Glutamatergic neuron (in vitro differentiated cells): ENCODE measurements at places on chromosomes 13 and 19.

DNA sequence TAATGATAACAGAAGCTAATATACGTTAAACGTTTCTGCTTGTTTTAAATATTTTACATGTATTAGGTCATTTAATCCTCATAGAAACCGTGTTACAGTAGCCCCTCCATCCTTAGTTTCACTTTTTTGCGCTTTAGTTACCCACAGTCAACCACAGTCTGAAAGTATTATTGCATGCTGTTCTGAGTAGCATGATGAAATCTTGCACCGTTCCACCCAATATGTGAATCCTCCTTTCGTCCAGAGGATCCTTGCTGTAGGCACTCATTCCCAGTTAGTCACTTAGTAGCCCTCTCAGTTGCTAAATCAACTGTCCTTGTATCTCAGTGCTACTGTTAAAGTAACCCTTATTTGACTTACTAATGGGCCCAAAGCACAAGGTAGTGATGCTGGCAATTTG, 257.8 kb downstream of the ENOX1 start:
- DNase-seq: no peak

DNA sequence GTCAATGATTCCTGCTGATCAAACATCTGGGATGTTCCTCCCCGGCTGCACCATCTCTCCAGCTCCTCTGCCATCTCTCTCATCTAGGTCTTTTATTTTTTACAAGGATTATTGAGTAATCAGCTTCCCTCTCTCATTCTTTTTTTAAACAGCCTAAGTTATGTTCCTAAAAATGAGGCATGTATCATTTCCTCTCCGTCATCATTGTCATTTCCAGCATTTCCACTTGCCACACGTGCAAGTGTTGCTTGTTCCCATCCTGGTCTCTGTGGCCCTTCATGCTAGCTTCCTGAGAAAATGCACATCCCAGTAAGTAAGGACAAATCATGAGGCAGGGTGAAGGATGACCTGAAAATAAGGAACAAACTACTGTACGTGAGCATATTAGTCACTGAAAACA, 102.7 kb upstream of the POSTN start:
- no peak for DNase-seq

DNA sequence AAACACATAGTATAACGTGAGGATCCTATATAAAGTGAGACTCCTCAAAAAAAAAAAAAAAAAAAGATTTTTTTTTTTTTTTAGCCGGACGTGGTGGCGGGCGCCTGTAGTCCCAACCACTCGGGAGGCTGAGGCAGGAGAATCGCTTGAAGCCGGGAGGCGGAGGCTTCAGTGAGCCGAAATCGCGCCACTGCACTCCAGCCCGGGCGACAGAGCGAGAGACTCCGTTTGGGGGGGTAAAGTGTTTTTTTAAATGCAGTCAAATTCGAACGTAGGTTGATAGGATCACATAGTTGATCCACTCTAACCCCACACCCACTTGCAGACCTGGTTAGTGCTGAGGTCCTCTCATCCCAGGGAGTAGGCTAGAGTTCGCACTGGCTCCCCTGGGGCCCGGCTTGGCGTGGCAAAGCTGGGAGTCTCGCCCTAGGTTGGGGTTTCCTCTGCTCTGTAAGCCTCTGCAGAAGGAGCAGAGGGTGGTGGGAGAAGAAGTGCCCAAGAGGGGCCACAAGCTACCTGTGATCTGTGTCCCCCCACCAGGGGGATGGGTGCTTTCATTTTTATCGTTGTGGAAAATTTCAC, 6.5 kb downstream of the RNF225 start:
- no peak for DNase-seq

DNA sequence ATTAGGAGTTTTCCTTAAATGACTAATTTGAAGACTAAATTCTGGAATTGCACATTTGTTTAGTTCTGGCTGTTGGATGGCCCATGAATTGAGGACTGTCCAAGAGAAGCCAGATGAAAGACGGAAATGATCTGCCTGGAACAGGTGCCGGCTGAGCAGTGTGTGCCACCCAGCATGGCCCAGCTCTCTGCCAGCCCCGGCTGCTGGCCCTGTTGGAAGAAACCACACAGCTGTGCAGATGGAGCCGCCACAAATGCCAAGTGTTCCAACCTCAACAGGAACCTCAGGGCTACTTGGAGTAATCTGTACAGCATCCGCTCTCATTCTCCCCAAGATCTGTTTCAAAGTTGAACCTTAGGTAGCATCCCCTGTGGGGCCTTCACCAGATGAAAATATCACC, 67.0 kb upstream of the STARD13 start:
- no peak for DNase-seq

DNA sequence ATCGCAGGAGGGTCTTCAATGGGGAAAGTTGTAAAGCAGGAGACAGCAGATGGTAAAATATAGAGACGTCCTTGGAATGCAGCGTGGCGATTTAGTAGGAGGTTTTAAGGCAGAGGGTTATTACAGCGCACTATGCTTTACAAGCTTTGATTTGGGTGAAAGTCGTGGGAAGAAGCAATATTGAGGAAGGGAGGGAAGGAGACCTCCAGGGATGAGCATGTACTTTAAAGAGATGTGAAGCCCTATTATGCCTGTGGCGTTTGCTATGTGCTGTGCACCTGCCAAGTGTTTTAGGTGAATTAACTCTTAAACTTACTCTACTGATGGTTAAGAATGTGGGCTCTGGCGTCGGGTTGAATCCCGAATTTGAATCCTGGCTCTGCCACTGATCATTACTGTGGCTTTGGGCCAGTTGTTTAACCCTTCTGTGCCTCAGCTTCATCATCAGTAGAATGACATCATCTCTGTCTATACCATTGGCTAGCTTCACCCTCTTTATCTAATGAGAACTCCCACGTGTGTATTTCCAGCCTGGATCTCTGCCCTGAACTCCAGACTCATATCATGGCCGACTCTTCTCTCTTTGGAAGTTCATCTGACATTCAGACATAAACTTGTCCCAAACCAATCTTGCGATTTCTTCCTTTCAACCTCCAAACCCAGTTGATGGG, 583 bp downstream of the CCDC61 start:
- no peak for DNase-seq

DNA sequence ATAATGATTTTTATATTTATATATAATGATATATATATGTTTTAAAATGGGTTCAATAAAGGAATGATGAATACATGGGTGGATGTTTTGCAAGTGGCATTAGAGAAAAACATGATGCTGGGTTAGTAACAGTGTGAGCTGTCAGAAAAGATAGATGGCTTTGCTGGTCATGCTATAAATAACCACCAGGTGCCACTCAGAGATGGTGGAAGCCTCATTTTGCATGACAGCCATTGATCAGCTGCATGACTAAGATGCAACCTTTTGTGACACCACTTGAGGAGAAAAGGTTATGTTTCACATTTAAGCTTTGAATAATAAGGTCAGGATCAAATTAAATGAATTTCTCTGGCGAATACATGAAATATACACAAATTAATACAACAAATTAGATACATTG, 737.7 kb downstream of the PCDH9 start:
- DNase-seq: no peak

DNA sequence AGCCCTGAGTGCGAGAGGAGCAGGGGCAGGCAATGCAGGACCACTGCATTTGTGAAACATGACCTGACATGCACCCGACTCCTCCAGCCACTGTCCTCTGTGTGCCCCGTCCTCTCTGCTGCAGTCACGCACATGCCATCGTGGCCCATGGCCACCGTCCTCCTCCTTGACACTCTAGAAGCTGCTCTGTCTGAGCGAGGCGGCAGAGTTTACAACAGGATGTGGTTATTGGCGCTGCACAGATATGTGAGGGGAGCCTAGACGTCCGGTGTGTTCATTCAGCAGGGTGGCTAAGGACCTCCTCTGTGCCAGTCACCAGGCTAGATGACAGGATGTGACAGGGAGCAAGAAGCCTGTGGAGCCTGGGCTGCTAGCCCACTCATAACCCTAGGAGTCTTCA, 277.8 kb downstream of the FOXO1 start:
- DNase-seq: no peak

GRCh38 chr19:17325881-17326594, 8.6 kb downstream of the ANO8 start:
- no peak for DNase-seq

- no peak for DNase-seq
Measured at GRCh38 chr19:33374236-33374714, 766 bp downstream of the CEBPG start.

DNA sequence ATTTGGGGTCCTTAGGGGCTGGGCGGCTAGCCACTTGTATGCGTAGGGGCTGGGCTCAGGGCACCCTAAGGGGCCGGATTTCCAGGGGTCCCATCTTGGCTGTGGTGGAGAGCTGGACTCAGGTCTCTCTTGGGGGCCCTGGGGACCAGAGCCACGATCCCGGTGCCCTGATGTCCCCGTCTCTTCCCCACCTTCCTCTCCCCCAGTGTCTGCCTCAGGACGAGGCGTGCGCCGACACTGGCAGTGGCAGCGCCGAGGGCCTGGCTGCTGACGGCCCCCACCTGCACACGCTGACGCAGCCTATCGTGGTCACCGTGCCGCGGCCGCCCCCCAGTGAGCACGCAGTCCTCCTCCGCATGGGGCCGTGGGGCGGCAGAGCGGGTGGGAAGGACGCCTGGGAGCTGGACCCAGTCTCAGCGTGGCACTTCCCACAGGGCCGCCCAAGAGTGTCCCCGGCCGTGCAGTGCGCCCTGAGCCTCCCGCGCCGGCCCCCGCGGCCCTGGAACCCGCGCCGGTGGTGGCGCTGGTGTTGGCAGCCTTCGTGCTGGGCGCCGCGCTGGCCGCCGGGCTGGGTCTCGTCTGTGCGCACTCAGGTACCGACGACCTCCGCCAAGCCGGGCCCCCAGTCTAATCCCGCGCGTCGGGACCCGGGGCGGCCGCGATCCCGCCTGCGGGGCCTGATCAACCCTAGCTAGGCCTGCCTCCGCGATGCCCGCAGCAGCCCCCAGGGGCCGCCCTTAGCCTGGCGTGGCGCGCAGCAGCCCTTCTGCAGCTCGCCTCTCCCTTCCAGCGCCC, 2.7 kb upstream of the SNAPC2 start:
- DNase-seq: peak; percentile 80

GRCh38 chr19:3048190-3048533, 14.1 kb downstream of the TLE5 start:
- no peak for DNase-seq

DNA sequence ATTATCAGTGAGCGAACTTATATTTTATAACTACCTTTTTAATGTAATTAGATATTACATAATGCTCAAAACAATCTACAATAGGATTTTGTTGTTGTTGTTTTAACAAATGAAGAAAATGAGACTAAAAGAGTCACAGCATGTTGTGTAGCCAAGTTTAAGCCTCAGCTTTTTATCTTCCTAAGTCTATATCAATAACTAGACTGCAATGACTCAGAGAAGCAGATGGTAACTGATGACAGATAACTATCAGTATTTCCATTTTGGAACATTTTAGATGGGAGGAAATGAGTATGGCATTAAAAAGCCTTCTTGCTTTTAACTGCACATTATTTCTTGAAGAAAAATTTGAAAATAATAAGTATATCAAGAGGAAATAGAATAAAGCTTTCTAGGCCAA, 825.2 kb downstream of the SLITRK1 start:
- DNase-seq: no peak

- DNase-seq: no peak
Measured at GRCh38 chr13:39684531-39685137, 29.2 kb downstream of the COG6 start.

- DNase-seq: no peak
Measured at GRCh38 chr19:41845051-41845590, 279 bp downstream of the DMRTC2 start.

DNA sequence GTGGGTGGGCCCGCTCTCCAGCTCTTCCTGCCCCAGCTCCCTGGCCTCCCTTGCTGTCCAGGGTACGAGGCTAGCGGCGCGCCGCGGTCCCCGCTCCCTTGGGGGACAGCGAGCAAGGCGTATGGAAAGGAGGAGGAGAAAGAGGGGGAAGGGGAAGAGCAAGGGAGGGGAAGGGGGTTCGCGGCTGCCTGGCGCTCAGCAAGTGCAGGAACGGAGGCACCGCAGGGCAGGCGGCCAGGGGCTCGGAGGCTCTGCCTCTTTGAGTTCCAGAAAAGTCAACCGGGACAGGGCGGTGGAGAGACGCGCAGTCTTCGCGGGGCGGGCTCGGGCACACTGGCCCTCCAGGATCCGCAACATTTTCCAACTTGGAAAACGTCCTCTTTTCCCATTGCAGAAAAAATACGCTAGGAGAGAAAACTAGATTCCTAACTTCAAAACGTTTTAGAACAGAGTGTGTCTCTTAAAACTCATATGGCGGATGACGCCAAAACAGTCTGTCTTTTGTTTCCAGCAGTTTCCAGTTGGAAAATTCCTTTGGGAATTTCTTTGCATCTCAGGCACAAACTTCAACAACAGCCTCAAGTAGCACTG, 23.1 kb upstream of the TNFRSF19 start:
- DNase-seq: peak; percentile 52

- DNase-seq: no peak
Measured at GRCh38 chr13:44142540-44142867, 231.1 kb upstream of the SERP2 start.

DNA sequence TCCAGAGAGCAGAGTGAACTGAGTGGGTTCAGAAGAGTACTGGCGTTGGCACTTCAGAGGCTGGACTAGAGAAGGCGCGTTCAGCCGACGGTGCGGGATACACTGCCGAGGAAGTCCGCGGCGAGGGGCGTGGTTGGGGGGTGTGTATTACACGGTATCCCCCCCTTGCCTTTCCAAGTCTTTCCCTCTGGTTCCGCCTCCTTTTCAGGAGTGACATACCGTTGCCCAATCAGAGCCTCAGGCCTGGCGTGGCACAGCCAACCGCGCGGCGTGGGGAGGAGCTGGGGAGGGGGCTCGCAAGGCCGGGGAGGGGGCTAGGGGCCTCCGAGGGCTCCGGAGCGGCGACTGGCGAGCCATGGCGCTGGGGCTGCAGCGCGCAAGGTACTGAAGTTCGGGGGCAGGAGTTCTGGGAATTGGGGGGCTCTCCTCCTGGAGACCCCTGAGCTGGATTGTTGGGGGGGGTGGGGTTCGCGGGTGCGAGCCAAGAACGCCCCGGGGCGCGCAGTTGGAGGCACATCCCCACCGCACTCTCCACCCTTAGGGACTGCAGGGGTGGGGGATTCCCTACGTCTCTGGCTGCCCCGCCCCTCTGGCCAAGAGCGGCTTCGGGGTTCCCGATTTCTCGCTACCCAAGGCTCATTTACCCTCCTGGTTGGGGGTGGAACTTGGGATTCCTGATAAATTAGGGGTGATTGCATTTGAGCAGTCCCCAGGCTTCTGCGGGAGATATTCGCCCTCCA, at the start of gene HIF3A:
HIF3A (plus strand) TSS at position 321 of the 740 bp plus-strand sequence; CDS start at position 356, 35 bp downstream.
- peak; percentile 87 for DNase-seq

DNA sequence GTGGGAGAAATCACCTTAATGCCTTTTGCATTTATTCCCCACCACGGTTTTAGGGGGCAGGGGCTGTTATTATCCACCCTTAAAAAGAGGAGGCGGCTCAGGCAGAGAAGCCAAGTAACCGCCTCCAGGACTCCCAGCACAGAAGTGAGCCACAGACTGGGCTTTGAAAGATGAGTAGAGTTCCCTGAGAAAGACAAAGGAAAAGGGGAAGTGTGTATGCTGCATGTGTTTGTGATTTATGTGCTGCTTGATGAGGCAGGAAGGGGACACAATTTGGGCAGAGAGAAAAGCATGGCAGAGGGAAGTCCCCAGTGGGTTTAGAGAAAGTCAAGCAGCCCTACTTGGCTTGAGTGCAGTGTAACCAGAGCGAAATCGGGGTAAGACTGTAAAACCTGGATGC, 85.0 kb downstream of the DOCK9 start:
- DNase-seq: no peak
